ENCODE measurements at places on chromosomes 5 and 9.

DNA sequence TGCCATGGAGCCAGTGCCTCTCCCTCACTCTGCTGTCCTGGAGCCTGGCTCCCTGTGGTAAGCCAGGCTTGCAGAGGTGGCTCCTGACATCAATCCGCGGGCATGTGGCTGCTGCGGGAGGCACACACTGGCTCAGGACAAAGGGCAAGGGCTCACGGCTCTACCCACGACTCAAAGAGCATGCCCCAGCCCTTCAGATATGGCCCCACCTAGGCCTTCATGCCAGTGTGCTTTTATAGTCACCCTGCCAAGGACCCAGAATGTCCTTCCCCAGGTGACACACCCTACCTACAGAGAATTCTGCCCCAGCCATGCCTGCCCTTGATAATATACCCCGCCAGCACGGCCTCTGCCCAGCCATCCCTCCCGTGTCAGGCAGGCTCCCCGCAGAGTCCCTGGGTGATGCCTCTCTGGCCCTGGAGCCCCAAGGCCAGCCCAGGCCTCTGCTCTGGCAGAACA lies 1.6 kb downstream of the MGAT4B start:
- DNase-seq, result no peak

DNA sequence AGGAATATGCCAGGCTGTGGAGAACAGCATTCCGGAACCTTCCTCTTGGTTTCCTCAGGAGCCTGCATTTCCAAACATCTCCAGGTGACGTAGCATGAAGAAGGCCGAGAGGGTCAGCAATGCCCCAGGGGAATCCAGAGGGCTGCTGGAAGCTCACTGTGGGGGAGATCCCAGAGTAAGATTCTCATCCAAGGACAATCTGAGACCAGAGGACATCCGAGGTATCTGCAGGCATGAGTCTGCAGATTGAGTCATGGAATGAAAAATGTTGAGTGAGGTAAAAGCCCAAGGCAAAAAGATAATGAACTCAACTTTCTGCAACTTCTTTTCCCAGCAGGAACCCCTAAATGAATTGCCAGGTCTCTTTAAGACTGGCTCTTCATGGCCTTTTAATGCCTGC lies 73.5 kb downstream of the KIF4B start:
- no peak for DNase-seq

DNA sequence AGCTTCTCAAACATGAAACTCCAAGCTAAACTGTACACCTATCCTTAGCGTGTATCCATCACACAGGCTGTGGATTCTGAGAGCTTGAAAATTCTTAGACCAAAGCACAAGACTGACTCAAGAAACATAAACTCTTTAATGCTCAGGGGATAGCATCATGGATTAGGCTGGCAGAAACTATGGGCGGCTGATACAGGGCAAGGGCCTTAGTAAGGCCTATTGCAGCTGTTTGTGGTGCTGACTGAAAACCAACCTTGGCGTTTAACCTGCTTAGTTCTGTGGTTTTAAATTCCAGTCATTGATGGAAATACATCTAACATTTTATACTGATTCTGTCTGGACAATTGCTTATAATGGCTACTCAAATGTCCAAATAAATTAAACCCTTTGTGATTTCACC lies 183.7 kb downstream of the TLR4 start:
- no peak for DNase-seq

GRCh38 chr5:132059696-132060500 lies 557 bp upstream of the IL3 start:
- no peak for DNase-seq

DNA sequence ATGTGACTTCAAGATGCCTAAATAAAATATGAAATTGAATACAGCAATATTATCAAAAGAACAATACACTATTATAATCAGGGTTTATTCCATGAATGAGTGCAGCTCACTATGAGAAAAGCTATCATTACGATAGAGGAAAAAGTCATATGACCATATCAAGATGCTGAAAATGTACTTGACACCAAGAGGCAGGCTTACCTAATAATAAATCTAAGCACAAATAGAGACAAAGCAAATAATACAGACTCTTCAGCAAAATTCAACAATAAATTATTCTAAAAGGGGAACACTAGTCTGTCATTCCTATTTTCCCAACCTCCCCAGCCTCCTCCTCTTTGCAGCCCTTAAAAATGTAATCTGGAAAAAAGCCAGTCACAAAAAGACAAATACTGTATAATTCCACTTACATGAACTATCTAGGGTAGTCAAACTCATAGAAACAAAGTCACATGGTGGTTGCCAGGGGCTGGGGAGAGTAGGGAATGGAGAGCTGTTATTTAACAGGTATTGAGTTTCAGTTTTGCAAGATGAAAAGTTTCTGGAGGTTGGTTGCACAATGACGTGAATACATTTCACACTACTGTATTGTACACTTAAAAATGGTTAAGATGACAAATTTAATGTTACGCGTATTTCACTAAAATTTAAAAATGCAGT lies 148.4 kb downstream of the NFIB start:
- no peak for DNase-seq
